ENCODE measurements at places on chromosomes 4 and X.

GRCh38 chrX:43661521-43662240, 5.6 kb downstream of the MAOA start:
- DNase-seq, result no peak

- DNase-seq, result no peak
Observed at GRCh38 chrX:150257353-150258175, 105.6 kb upstream of the MAMLD1 start.

DNA sequence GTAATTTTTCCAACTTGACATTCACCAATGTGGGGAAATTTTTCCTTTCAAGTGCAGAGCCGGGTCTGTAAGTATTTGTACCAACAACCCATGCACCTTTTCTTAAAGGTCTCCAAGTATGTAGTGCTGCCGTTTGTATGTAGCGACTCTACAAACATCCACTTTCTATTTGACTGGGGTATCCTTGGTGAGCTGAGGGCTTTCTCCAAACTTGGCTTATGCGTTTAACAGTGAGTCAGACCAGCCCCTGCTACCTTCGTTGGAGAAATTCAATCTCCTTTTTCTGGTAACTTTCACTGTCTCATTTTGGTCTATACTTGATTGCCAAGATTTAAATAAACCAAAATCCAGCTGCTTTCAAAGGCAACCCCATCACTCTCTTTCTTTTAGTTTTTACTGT, 34.9 kb downstream of the MGST2 start:
- DNase-seq, result no peak

DNA sequence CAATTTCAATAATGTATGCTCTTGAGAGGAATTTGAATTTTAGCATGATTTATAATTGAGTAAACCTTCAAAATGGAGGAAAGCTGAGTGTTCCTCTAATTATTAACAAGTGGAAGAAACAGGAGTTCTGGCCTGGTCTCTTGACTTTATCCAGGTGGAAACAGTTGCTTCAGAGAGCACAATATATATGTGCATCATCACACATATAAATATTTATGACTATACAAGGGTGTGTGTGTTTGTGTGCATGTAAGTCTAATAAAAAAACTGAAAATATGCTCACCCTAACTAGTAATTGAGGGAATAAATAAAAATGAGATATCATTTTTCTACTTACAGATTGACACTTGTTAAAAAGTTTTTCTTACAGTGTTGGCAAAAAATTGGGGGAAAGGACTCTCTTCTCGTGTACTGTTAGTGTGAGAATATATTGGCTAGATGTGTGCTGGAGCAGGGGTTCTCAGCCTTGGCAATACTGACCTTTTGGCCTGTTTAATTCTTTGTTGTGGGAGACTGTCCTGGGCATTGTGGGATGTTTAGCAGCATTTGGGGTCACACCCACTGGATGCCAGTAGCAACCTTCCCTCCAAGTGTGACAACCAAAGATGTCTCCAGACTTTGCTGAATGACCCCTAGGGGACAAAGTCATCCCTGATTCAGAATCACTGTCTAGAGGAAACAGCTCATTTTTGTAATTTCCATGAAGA, 20.8 kb upstream of the HERC5 start:
- no peak for DNase-seq

DNA sequence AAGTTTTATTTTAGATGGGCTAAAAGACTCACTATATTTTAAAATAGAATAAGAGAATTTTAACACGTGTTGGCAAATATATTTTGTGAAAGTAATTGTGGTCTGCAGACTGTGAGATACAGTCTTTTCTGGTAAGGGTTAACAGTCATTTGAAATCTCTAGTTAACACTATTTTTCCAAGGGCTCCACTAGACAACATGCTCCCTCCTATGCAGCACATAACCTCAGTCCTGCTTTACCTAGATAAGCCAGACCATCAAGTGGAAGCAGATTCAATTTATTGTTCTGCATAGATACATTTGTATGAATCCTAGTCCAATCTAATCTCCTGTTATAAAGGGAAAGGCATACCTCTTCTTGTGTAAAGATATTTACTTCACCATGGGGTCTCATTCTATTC, 133.2 kb upstream of the CT83 start:
- no peak for DNase-seq

DNA sequence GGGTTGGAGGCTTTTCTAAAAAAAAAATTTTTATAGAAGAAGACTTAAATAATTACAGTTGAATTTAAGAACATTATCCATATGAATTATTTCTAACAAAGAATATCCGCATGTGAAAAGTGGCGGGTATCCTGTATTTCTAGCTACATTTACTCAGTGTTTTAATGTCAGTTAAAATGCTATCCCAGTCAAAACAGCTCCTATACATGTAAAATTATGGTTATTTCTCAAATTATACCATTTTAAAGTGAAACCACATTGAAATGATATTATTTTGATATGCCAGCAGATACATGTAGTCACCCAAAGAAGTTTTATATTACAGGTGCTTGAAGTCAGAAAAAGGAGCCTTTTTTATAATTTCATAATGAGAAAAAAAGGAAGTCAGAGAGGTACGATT, 168.5 kb upstream of the ATOH1 start:
- DNase-seq, result no peak

GRCh38 chrX:108456971-108457477, 17.4 kb downstream of the COL4A5 start:
- DNase-seq, result no peak

- DNase-seq, result peak; percentile 6
Observed at GRCh38 chrX:145817331-145818185, at the start of gene SLITRK2. SLITRK2 (plus strand) TSS chrX:145817829; CDS start chrX:145822426, 4,597 bp downstream.

DNA sequence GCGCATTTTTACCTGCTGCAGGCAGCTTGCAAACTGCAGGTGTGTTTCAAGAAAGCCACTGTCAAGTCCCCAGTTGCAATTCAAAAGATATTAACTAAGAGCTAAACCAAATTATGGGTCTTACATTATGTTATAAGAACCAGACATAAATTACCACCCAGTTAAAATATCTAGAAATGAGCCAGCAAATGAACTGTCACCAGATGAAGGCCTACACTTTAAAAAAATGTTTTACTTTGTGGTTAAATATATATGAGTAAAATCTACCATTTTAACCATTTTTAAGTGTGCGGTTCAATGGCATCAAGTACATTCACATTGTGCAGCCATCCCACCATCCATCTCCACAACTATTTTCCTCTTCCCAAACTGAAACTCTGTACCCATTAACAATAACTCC, 32.0 kb upstream of the TMEM131L start:
- no peak for DNase-seq

DNA sequence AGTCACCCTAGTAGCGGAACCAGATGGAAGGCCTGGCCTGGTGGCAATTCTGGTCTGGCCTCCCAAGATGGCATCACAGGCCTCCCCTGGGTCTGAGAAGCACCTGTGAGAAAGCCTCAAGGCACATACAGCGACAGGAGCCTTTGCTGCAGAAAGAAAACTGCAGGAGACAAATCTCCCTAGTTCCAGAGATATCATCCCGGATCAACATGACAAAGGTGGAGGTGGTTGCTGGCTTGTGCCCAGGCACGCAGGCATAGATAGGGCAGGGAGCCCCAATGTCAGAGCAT, 93.6 kb downstream of the BCOR start:
- DNase-seq, result no peak

- no peak for DNase-seq
Observed at GRCh38 chr4:41460641-41461040, 77.3 kb upstream of the LIMCH1 start.

GRCh38 chrX:66046612-66047235, 6.8 kb upstream of the VSIG4 start:
- DNase-seq, result no peak

DNA sequence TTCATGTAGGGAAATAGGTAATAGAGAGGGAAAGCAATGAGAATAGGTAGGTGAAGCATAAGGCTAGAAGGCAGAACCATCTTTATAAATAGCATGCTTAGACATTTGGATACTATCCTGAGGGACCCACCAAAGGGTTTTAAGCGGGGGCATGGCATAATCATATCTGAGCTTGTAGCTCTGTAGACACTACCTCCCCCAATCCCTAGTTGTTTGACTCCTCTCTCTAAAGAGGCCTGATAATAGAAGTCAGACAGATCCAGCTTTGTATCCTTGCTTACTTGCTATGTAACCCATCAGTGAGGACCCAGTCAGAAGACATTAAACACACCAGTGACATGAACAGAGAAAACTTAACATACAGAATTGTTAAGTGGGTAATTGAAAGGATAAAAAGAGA, 58.7 kb downstream of the SCFD2 start:
- no peak for DNase-seq

GRCh38 chr4:18957716-18958115, 936.2 kb upstream of the LCORL start:
- DNase-seq, result no peak

DNA sequence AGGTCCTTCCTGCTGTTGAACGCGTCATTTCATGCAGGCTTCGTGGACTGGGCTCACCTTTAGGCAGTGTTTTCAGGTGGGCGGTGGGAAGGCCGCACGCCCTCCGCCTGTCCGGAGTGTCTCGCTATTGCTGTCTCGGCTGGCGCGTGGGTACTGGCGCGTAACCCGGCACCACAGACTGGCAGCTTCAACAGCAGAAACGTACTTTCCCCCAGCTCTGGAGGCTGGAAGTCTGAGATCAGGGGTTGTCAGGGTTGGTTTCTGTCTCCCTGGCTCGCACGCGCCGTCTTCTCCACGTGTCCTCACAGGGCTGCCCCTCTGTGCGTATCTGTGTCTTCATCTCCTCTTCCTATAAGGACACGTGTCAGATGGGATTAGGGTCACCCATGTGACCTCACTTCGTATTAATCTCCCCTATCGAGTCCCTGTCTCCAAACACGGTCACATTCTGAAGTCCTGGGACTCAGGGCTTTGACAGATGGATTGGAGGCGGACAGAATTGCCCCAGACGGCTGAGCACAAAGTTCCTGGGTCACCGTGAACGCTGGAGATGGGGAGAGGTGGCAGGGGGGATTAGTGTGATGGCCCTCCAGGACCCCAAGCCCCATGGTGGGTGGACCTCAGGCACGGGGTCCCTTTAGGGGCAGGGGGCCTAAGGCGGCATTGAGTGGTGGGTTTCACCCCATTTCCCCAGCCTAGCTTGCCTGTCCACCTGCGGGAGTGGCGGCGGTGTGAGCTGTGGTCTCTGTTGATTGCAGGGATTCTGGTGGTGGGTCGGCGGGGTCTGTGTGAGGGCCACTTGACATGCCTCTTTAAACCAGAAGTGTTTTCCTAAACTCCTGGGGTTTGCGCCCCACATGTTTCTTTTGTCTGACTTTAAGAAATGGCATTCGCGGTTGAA, 83.4 kb upstream of the LRPAP1 start:
- DNase-seq, result no peak

DNA sequence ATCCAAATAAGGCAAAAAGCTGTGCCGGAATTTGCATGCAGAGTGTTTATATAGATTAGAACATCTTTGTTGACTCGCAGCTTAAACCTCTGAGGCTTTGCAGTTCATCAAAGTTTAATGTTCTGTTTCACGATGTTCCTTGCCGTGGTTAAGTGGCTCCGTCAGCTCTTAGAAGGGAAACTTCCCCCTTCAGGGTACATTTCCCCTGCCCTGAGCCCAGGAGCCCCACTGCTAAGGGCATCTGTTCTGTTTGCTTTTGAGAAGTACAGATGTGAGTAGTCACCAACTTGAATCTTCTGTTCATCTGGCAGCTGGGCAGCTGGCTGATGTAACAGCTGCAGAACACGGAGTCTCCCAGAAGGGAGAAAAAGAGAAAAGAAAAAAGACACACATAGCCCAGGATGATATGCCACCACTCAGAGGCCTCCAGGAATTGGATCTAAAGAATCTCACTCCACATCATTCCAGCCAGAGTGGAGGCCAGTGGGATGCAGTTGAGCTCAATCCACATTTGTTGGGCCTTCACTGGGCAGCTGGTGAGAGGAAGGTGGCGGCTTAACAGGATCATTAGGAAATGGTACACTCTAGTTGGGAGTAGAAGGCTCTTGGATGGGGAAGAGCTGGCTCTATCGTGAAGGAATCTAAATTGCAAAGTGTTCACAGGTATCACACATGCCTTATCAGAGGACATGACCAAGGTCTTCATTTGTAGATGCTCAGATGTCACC, 178.7 kb upstream of the RBPJ start:
- no peak for DNase-seq

DNA sequence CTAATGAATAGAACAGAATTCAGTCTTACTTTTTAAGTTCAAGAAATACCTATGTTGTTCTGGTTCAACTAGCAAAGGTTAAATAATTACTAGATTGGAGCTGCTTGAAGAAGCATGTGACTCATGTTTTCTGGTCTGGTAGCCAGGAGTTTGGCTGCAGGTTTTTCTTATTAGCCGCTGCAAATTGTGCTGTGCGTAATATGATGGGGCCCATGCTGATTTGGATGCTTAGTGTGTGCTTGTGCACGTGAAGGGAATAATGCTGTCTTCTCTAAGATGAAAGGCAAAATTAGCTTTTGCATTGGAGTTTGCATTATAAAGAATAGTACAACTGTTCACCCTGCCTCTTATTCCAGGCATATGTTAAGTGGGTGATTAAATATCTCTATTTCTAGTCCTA, 219.6 kb downstream of the SNCA start:
- no peak for DNase-seq

DNA sequence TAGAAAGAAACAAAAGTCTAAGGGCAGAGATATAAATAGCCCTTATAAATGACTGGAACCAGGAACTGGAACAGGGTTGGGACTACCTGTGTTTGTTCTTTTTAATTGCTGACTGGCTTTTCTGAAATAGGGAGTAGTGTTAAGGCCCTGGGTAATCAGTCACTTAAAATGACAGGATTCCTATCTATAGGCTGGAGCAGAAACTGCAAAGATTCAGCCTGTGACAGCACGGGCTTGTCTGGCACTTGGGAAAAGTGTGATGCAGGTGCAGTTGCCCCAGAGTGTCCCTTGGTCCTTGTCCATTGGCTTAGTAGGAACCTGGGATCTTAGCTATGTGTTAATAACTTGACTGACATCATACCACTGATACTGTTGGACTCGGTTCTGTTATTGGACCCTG, 14.7 kb upstream of the PLAC8 start:
- DNase-seq, result no peak

DNA sequence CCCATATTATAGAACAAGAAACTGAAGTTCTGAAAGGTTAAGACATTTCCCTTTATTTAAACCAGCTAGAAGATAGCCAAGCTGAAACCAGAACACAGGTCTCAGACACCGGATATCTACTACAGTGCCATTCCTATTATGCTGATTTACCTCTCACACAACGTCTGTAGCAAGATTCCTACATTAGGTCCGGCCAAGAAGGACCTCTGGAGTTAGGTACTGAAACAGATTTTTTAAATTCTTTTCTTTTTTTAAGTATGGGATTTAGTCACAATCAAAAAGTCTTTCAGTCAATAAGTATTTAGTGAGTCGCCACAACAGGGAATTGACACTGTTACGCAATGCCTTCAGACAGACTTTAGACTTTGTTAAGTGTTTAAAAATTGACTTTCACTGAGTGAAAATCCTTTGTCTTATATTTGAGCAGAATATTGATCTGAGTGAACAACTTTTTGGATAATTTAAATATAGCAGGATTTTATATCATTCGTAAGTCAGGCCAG, 26.5 kb upstream of the SPANXN4 start:
- DNase-seq, result no peak

GRCh38 chrX:154990496-154990895, 32.0 kb downstream of the F8 start:
- DNase-seq, result no peak

Data from cerebellar nuclear complex (tissue), 1 donor.